ENCODE measurements at places on chromosomes 16 and 17.

DNA sequence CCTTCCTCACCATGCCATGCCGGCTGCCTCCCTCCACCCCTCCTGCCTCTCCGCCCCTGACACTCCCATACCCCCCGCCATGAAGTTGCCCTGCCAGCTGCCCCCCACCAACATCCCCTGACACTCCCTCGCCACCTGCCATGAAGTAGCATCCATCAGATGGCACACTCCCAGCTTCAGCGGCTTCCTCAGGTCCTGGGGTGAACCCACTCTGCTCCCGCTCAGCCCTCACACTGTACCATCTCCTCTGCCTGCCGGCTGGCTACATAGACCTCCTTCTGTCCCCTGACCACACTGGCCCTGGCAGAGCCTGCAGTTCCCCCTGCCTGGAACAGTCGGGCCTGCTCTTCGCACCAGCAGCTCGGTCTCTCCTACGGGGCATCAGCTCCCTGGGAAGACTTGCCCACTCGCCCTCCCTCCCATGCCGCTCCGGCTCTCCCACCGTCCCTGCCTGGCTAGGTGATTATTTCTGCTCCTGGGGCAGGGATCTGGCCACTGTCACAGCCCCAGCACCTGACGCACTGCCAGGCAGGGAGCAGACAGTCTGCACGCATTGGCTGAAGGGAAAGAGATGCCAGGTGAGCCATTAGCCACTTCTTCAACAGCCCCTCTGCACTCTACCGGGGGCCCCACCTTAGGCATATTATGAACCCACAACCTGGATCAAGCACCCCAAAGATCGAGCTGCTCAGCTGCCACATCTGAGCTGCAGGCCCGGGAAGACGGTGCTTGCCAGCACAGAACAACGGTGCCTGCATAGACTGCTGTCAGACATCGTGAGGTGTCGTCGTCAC, 9.0 kb downstream of the CANT1 start:
- no peak for DNase-seq

- no peak for DNase-seq
Observed at GRCh38 chr17:17495536-17496188, 533 bp downstream of the RASD1 start.

DNA sequence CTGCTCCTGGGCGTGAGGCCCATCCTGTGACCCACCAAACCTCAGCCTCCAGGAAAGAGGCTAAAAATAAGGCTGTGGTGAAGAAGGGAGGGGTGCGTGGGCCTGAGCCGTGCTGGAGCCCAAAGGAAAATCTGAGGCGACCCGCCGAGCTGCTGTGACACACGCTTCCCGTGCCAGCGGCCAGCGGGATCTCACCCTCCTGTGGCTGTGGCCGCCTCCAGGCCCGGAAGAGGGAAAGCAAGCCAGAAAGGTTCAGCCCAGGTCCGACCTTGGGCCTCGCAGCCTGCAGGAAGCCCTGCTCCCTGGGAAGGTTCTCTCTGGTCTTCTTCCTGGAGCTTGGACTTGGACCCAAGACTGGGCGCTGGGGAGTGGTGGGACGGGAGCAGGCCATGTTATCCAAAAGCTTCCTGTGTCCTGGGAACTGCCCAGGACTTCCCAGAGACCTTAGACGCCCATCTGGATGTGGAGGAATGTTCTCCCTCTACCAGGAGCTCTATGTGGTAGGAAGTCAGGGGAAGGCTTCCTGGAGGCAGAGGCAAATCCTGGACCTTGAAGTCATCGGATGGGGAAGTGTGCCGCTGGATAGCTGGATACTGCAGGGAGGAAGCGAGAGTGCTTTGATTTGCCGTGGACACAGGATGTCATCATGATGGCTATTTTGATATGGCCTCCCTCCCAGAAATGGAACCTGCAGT, 11.4 kb downstream of the SPNS2 start:
- no peak for DNase-seq

- no peak for DNase-seq
Observed at GRCh38 chr17:64107500-64108236, 22.3 kb downstream of the ERN1 start.

GRCh38 chr17:41680426-41681040, 8.2 kb upstream of the EIF1 start:
- DNase-seq, result no peak

GRCh38 chr16:89431630-89432029, 58.7 kb downstream of the ANKRD11 start:
- no peak for DNase-seq

DNA sequence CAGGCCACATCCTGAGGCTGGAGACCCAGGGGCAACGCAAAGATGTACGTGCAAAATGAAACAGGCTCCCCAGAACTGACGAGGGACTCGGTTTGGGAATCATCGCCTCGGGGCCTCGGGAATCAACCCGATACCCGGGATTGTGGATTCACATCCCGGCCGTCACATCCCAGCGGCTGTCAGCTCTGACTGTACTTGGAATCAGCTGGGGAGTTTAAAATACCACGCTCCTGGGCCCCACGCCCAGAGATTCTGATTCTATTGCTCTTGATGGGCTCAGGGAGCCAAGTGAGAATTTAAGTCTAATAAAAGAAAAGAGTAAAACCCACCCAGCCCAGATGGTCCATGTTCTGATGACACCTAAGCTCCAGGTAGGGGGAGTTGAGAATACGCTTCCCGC, 42.2 kb downstream of the MRM3 start:
- DNase-seq, result no peak

DNA sequence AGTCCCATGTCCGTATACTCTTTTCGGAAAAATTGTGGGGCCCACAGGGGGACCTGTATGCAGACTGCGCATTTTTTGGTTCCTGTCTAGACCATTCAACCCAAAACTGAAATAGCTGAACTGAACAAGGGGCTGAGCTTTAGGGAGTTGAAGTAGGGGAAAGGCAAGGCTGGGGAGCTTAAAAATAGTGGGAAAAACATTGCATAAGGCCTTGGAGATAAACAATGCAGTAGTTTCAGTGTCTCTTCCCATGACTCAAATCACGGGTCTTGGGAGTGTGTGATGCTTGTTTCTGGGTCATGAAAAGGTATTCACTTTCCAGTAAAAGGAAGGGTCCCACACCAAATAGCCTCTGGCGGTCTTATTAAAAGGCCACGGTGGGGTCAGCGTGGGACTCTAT, 402.8 kb upstream of the SALL1 start:
- no peak for DNase-seq

- DNase-seq, result no peak
Observed at GRCh38 chr16:82846806-82847205, 220.0 kb downstream of the CDH13 start.

DNA sequence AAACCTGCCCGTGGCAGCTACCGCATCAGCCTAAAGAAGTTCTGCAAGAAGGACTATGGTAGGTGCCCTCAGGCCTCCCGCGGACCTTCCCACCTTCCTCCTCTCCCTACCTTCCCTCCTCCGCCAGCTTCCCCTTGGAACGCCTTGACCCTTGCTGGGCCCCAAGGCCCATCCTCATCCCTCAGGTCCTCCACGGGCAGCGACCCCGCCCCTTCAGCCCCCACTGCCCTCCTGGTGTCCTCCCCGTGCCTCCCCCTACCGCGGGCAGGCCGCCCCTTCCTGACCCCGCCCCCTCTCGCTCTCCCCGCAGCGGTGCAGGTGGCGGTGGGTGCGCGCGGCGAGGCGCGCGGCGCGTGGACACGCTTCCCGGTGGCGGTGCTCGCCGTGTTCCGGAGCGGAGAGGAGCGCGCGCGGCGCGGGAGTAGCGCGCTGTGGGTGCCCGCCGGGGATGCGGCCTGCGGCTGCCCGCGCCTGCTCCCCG, 1.4 kb upstream of the TBC1D24 start:
- peak; percentile 90 for DNase-seq

DNA sequence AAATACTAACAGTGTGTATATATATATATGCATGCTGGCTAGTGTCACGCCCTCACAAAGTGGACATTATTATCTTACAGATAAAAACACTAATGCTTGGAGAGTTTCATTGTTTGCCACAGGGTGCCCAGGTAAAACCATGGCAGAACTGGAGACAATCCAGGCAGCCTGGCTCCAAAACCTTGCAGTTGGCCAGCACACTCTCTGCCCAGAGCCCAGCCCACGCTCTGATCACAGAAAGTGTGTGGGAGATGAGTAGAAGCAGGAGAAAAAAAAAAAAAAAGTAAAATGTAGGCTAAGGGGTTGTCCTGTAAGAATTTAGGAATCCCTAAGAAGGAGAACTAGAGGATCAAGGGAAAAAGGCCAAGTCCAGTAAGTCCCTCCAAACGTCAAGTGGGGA, 538.0 kb downstream of the CDH13 start:
- DNase-seq, result no peak

GRCh38 chr16:13958474-13958873, 38.5 kb downstream of the ERCC4 start:
- no peak for DNase-seq

GRCh38 chr17:73820686-73821448, 176.6 kb upstream of the SDK2 start:
- peak; percentile 88 for DNase-seq

DNA sequence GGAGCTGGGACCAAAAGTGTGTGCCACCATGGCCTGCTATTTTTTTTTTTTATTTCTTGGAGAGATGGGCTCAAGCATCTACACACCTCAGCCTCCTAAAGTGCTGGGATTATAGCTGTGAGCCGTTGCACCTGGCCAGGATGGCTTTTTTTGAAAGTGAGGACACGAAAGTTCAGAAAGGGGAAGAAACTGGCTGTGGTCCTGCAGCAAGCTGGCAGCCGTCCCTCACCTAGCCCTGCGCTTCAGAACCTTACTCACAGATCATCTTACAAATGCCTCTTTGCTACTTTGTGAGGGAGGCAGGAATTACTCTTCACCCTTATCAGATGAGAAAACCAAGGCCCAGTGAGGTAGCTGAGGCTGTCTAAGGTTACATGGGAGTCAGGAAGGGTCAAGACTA, 4.5 kb upstream of the PPY start:
- no peak for DNase-seq

- DNase-seq, result no peak
Observed at GRCh38 chr17:44589316-44590071, 32.2 kb downstream of the FZD2 start.

- peak; percentile 48 for DNase-seq
Observed at GRCh38 chr17:33049781-33050414, 58.3 kb downstream of the SPACA3 start.

GRCh38 chr16:79036541-79036940, 564.0 kb downstream of the MAF start:
- no peak for DNase-seq

GRCh38 chr16:82263521-82264143, 93.6 kb upstream of the MPHOSPH6 start:
- peak; percentile 24 for DNase-seq

- DNase-seq, result no peak
Observed at GRCh38 chr16:80120899-80121521, 419.8 kb upstream of the DYNLRB2 start.

- no peak for DNase-seq
Observed at GRCh38 chr17:40442392-40443195, 656 bp upstream of the IGFBP4 start.

GRCh38 chr16:70627696-70628095, 18.7 kb upstream of the IL34 start:
- DNase-seq, result no peak

GRCh38 chr16:22206842-22207714, 1.0 kb downstream of the EEF2K start:
- DNase-seq, result peak; percentile 88

DNA sequence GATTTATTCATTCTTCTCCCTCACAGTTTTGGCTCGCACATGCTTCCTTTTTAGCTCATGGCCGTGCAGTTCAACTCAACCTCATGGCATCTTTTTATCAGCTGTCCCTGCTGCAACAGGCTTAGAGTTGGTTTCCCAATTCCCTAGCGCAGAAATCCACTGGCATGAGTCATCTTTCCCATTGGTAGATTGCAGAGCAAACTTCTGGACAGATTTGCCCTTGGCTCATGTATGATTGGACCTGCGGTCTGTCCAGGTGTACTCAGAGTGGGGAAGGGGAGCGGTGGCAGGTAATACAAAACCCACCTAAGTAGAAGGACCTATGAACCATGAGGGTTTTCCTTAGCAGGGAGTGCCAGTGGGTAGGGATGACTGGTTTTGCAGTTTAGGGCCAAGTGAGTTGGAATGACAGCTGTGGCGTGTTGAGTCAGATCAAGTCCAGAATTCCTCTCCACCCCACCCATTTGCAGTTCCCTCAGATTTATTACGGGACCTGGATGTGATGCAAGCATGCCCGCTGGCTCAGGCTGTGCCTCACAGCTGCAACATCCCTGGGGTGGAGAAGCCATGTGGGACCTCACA, 584.7 kb downstream of the WWOX start:
- DNase-seq, result no peak

DNA sequence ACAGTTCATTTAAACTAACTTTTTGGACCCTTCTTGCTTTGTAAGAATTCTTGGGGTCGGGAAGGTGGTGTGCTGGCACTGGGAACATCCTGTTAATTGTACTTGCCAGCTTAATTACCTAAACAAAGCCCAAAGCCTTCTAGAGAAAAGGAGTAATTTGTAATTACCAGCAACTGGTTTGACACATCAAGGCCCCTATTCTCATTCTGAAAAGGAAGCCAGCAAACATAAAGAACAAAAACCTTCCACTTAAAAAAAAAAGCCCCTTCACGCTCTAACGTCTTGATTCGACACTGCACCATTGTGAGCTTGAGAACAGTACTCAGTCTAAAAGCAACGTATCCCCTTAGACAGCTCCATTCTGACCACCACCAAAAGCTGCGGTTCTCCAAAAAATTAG, 74.7 kb upstream of the RPH3AL start:
- DNase-seq, result no peak

GRCh38 chr17:42025936-42026335, 6.0 kb downstream of the NKIRAS2 start:
- no peak for DNase-seq

DNA sequence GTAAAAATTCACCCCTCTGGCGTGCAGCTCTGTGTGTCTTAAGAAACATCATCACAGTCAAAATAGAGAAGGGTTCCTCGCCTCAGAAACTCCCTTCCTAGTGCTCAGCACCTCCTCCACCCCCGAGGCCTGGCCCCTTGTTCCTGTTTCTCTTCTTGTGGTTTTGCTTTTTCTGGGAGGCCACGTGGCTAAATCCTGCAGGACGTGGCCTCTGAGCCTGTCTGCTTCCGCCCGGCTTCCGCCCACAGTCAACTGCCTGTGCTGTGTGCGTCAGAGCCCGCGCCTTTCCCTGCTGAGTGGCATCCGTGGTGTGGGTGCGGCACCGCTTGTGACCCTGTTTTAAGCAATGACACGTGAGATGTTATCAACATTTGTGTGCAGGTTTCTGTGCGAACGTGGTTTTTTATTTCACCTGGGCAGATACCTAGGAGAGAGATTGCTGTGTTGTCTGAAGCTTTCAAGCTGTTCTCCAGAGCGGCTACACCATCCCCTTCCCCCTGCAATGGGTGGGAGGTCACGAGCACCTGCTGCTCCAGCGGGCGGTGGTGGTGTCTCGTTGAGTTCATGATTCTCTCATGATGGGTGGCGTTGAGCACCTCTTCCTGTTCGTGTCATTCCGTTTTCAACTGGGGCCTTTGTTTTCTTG, 21.7 kb downstream of the ACSF3 start:
- DNase-seq, result no peak

DNA sequence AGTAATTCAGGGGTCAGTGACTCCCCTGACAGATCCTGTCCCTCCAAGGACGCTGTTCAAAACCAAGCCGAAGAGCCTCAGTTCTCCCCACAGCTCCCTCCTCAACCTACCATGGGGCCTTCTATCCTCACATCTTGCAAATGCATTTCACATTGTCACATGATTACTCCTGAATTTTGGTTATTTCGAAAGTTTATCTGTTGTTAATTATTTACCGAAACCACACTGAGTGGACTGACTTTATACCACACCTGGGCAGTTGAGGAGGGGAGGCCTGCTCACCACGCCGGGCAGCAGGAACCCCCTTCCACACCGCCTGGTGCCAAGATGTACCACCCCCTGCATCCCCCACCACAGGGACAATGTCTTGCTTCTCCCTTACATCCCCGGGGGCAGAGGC, 4.7 kb downstream of the TIMP2 start:
- DNase-seq, result no peak

- peak; percentile 76 for DNase-seq
Observed at GRCh38 chr17:59521465-59522126, 43.8 kb upstream of the DHX40 start.
